Activated gamma-delta T cell treated with anti-CD3 and anti-CD28 coated beads, Interleukin-2, amount 50 U/mL, for 16 hours (primary cell): ENCODE measurements at places on chromosomes 7 and 10.

GRCh38 chr7:64997927-64998391 is 7.1 kb upstream of the ZNF117 start:
- no peak for DNase-seq

DNA sequence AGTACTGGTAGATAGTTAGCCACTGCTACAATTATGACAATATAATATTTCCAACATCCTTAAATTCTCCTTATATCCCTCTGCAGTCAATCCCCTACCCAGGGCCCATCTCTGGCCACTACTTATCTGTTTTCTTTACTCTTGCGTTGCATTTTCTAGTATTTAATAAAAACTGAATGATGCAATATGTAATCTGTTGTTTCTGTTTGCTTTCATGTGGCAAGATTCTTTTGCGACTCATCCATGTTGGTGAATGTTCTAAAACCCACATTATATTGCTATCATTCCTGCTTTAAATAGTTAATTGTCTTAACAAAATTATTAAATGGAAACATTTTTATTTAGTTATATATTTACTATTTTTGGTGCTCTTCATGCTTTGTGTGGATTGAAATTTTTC is 338.5 kb downstream of the MDFIC start:
- no peak for DNase-seq

DNA sequence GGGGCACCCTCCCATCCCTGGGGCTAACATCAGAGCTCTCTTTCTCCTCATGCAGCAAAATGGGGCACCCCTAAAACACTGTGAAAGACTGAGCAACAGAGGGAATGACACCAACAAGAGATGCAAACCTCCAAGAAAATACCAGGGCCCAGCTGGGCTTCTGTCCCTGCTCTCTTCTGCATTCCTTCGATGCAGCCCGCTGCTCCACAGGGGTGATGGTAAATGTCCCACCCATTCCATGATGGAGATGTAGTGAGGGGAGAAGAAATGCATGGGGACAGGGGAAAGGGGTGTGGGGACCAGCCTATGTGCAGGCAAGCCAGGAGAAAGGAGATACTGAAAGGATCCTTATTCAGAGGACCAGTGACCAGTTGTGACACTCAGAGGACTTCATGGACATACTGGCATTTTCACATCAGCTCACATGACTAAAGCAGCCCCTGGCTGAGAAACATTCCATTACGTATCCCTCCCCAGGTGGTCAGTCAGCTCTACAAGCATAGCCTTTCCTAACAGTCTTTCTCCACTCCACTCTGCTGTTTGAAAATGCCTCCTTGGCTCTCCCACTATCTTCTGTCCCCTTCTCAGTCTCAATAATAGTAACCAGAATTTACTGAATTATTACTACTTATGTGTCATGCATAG is 13.3 kb downstream of the SORBS1 start:
- no peak for DNase-seq

DNA sequence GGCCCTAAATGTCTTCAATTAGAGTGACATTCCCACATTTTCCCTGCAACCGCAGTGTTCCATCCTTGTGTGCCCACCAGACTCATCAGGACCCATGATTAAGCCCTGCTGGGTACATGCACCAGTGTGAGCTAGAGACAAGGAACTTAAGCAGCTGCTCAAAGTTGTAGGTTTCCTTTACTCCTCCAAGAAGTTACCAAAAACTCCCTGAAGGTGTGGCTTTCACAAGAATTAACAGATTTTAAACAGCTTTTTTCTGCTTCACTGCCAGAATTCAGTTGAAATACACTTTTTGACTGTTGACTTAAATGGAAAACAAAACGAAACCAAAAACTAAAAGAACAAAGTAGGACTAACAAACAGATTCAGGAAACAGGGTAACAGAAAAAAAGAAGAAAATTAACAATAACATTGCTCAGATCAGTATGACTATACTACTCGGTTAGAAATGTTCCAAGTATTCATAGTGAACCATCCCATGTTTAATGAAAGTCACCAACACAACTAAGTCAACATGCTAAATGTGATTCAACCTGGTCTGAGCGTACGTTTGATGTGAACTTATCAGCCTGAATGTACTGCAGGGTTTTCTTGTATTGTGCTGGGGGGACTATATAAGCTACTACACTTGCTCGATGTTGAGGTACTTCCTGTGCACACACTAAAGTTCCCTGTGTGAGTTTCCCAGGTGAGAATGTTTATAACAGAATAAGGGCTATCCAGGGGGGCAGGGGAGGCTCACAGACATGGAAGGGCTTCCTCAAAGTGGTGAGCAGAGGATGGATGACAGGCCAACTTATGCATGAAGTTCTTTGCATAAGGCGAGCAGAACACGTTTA is 22.2 kb downstream of the SLC37A3 start:
- no peak for DNase-seq

GRCh38 chr7:141378405-141378804 is 172.8 kb upstream of the AGK start:
- DNase-seq = no peak

DNA sequence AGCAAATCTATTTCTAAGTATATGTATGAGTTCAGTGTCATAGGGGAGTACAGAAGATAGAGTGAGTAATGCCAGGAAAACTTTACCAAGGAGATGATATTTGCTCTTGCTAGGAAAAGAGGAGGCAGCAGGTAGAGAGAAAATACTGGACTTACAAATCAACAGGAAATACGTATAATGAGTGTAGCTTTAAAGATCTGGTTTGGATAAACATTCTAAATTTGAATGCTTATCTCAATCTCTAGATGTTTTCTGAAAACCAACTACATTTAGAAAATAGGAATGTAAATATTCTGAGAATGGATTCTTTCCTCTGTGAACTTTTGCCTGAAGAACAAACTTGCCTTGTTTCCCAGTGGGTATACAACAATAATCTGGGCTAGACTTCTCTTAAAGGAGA is 46.9 kb upstream of the GNAI1 start:
- no peak for DNase-seq

- no peak for DNase-seq
These were observed 66.0 kb downstream of the SLC25A40 start for GRCh38 chr7:87810130-87810529.

- no peak for DNase-seq
These were observed 790 bp upstream of the PITX3 start for GRCh38 chr10:102242118-102242485.

DNA sequence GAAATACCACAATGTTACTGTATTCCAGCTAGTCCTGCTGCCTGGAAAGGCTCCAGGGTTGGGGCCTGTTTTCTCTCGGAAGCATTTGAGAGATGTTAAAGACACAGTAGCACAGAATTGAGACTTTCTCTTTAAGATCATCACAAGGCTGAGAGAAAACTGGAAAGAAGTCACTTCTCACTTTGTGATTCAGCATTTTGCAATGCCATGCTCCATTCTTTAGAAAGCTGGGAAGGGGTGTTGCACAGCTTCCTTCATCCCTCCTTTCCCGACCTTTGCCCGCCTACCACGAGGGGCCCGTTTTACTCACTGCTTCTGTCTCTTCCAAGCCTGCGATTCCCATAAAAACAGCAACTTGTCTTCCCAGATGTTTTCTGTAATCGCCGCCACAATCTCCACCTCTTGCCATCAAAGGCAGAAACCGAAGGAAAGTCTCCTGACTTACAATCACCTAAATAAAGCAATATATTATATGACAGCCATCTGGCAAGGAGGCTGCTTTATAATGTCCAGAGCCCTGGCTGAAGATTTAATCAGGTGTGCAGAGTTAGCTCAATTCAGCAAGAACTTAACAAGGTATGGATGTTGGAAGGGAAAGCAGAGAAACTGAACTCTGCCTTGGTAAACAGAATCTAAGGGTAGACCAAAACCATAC is 18.9 kb downstream of the NOD1 start:
- DNase-seq = no peak

DNA sequence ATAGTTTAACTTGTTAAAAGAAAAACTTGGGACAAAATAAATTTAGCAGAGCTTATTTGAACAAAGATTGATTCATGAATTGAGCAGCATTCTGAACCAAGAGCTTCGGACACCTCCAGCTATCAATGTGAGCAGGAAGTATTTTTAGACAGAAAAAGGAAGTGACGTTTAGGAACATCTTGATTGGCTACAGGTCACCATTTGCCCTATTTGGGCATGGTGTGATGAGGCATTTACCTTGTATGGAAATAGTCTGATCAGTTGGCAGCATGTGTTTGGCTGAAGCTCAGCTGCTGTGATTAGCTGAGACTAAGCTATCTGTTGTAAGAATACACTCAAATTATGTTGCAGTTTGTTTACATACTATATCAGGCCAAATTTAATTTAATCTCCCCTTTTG is 185.1 kb downstream of the ATRNL1 start:
- DNase-seq = no peak

DNA sequence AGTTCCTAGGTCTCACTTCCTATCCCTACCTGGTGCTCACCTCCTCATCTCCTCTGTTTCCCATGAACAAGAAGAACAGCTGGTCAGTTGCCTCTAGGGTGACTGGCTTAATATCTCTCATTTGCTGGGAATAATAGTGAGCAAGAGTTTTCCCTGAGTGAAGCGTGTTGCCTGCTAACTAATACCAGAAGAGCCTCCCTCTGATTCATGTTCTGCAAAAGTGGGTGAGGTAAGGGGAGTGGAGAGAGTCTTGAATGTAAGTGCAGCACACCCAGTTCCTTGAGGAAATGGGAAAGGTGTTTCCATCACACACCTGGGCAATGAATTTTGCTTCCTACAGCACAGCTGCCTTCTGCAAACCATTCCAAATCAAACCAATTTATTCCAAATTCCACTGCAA is 29.6 kb downstream of the FZD1 start:
- DNase-seq = no peak

DNA sequence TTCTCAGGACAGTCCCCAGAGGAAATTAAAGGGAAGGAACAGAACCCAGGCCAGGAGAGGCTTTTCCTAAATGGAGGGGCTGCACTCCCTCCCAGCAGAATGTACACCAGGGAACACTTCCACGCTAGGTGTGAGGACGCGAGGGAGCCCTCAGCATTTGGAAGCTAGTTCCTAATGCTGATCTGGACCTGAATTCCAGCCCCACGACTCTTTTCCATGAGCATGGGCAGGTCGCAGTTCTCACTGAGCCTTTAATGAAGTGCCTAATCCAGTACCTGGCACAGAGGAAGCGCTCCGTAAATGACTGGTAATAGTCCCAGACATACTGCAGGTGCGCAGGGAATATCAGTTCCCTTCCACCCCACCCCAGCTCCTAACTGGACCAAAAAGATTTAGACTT is 1.1 kb downstream of the ALOX5 start:
- DNase-seq = no peak

GRCh38 chr7:80453699-80454340 is 58.0 kb downstream of the GNAT3 start:
- DNase-seq = no peak

- no peak for DNase-seq
These were observed 88.9 kb downstream of the CHRM2 start for GRCh38 chr7:136957391-136957790.

- no peak for DNase-seq
These were observed 763.6 kb downstream of the PHTF2 start for GRCh38 chr7:78562191-78562590.

DNA sequence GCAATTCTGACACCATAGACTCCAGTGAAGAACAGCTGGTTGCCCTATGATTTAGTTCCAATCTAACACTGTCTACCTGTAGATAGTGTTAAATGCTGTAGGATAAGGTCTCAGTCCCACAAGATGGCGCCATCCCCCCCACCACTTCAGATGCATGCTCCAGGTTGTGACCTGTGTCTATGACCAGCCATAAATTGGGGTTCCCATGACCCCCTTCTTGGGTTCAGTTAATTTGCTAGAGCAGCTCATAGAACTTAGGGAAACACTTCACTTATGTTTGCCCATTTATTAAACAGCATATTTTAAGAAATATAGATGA is 13.1 kb downstream of the CCSER2 start:
- no peak for DNase-seq

DNA sequence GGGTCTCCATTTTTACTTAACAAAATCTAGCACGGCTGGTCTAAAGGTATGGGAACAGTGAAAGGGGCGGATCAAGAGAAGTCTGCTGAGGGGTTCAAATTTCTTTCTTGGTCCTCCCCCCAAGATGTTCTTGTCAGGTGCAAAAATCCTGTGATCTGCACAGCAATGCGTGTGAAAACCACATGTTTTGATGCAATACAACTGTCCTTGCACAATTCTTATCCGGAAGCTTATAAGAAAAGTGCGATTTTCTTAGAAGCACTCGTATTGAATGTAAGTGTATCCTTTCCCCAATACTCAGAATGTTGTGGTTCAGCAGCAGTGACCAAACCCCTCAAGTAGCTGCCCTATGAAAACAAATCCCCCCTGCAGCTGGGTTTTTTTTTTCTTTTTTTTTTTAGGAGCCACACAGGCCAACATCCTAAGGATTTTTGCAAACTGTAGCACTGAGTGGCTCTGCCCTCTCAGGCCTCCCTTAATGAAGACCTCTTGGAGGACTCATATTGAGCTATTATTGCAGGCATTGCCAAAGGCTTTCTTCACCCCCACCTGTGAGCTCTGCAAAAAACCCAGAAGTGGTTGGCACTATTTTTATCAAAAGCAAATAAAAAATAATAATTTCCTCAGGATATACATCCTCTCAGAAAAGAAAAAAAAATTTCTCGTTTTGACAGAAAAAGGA is 151.9 kb upstream of the ITGB1 start:
- no peak for DNase-seq

- DNase-seq = no peak
These were observed 51.4 kb downstream of the RBM20 start for GRCh38 chr10:110695539-110695886.

- DNase-seq = no peak
These were observed 345.9 kb upstream of the SMIM30 start for GRCh38 chr7:113464096-113464855.

GRCh38 chr10:132828681-132829080 is 42.7 kb upstream of the NKX6-2 start:
- no peak for DNase-seq

GRCh38 chr10:96540240-96540639 is 26.5 kb upstream of the TLL2 start:
- DNase-seq = no peak

- DNase-seq = no peak
These were observed 447.1 kb downstream of the MDFIC start for GRCh38 chr7:115368998-115369397.

GRCh38 chr7:738723-739454 is 11.8 kb upstream of the PRKAR1B start:
- DNase-seq = no peak

GRCh38 chr10:102674566-102674965 is 30.3 kb downstream of the TRIM8 start:
- no peak for DNase-seq

DNA sequence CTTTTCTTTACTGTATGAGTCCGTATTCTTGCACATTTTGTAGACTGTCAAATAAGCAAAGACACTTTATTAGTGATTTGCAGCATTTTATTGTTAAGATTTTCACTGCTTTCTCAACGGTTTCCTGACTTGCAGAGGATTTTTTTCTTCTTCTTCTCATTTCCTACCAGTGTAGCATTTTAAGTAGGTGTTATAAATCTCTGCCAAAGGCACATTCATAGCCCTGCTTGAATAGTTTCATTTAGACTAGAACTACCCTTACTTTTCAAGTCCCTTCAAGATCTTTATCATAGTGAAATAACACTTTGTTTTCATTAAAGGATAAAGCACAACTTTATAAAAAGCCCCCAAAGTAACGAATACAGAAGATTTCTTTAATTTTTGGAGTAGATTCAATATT is 271.4 kb downstream of the TSPAN12 start:
- DNase-seq = no peak

- no peak for DNase-seq
These were observed 35.9 kb downstream of the TNRC18 start for GRCh38 chr7:5387711-5388245.

- no peak for DNase-seq
These were observed 128.9 kb downstream of the HDAC9 start for GRCh38 chr7:18624459-18624858.

GRCh38 chr10:121406823-121407545 is 191.3 kb downstream of the FGFR2 start:
- DNase-seq = no peak
